ENCODE measurements at places on chromosomes 7 and 10.
A peak's percentile ranks its signal among the peaks of the same experiment; 100 is the strongest.

- DNase-seq: no peak
Observed at GRCh38 chr7:11212816-11213215, 239.1 kb downstream of the PHF14 start.

GRCh38 chr10:113261161-113261560 lies 291.7 kb upstream of the HABP2 start:
- no peak for DNase-seq

DNA sequence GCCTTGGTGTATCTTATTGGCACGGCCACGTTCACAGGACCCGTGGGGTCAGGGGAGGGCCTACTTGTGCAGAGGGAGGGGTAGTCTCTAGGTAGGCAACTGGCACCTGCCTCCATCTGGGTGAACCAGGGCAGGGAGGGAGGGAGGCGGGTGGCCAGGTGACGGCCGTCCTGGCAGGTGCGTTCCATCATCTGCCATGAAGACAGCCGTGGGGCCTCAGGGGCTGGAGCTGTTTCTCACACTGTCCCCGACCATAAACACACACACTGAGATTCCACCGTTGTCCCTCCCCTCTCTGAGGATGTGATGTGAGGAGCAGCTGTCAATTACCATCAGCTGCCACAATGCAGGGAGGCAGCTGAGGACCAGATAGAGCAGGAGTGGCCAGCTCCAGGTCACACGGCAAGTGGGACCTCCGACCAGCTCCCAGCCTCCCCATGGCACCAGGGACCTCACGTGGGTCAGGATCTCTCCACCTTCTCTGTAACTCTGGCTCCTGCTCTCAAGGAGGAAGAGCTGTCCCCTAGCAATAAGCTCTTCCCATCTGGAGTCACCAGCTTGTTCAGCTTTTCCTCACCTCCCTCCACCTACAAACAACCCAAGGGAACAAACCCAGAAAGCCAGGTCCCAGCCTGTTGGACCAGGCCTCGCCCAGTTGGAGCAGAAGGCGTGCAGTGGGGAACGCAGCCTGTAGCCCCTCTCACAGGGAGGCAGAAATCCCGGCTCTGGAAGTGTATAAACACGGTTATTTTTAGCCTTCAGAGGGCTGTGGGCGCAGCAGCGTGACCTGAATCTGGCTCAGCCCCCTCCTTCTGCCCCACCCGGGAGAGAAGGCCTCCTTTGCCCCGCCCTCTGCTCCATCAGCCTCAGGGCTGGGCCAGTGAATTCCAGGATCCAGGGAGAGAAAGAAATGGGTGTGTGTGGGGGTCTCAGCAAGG lies 33.1 kb downstream of the ZMIZ1 start:
- DNase-seq: no peak

- no peak for DNase-seq
Observed at GRCh38 chr7:150820148-150820547, 19.6 kb downstream of the TMEM176A start.

GRCh38 chr7:108468246-108468645 lies 12.0 kb upstream of the NRCAM start:
- DNase-seq: no peak

- DNase-seq: no peak
Observed at GRCh38 chr7:620056-620455, 100.4 kb upstream of the PDGFA start.

DNA sequence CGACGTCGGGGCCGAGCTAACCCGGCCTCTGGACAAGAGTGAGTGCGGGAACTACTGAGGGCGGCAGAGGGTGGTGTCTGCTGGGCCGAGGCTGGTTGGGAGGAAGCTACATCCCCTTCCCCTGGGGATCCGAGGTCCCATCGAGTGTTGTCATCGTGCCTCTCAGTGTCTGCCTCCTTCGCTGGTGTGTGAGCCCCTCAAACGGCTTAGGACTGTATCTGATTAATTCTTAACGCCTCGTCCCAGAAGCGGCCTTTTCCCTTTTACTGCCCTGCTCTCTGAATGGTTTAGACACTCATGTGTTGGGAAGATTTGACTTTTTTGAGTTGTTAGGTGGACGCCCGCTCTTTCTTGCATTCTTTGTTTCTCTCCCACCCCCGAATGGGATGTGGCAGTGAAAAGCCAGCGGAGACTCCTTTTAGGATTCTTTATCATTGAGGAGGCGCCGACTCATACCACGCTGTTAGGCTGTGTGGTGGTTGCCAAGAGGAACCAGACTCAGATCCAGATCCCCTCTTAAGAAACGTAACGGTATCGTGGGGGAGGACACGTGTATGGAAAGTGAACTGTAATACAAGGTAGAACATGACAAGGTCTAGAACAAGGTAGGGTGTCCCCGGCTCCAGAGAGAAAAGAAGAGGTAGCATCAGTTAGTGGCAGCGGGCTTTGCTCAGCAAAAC lies 631 bp downstream of the SUPV3L1 start:
- no peak for DNase-seq

DNA sequence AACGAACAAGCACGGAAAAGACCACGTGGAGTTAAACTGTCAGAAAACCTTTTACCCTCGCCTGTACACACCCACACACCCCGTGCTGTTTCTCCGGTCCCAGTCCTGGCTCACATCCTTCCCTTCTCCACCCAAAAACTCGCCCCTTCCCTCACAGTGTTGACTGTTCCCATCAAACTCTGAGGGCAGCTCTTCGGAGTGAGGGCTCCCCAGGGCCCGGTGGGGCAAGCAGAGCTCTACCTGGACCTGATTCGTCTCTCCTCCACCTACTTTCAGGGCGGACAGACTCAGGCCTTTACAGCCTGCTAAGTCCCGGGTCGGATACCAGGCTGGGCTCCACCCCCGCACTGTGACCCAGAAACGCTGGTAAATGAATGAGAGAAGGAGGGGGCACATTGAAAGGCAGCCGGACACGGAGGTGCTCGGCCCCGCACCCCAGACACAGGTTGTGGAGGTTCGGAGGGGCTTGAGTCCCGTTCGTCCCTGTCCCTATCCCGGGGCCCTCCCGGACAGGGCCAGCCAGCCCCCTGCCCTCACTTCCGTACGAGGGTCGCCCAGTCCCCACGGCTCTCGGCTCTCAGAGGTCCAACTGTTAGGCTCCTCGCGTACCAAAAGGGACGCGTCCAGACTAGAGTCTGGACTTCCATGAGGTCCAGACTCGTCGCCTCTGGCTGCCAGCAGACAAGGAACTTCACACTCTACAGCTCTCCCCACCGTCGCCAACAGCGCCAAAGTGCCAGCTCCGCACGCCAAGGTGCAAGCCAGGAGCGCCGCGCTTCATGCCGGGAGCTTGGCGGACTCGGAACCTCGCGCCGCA lies 31.7 kb upstream of the ASL start:
- peak; percentile 51 for DNase-seq

GRCh38 chr7:150368884-150369747 lies 494 bp downstream of the REPIN1 start:
- no peak for DNase-seq

DNA sequence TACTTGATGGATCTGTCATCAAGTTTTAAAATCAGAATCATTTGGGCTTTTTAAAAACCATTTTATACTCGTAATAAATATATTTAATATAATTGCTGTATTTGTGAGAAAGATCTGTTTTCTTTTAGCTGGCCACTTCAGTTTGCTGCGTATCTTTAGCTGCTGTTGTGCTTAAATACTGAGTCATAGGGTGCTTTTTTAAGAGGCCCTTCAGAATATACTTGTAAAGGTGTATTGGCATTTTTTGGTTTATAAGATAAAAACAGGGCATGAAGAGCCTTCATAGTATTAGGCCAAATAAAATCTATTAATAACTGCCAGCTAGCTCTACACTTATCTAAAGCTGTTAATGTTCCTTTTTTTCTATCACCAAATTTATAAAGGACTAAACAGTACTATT lies 43.8 kb downstream of the STK17A start:
- no peak for DNase-seq

- peak; percentile 44 for DNase-seq
Observed at GRCh38 chr7:135320268-135320667, 86.6 kb downstream of the STRA8 start.

- DNase-seq: no peak
Observed at GRCh38 chr7:91313113-91313512, 48.9 kb downstream of the FZD1 start.

- no peak for DNase-seq
Observed at GRCh38 chr7:80273327-80273726, 138.7 kb downstream of the GNAI1 start.

DNA sequence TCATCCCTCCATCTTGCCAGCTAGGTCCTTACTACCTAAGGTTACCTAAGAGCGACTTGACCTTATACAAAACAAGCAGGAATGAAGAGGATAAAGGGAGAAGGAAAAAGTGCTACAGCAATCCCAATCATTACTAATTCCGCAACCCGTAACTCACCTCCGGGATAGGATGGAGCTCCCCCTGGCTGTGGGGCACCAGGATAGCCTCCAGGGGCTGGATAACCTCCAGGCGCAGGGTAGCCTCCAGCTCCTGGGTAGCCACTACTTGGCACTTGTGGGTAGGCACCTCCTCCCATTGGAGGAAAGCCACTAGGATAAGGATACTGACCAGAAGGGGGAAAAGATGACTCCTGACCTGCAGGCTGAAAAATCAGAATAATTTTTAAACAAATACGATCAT lies 15.8 kb downstream of the ANXA7 start:
- DNase-seq: no peak

DNA sequence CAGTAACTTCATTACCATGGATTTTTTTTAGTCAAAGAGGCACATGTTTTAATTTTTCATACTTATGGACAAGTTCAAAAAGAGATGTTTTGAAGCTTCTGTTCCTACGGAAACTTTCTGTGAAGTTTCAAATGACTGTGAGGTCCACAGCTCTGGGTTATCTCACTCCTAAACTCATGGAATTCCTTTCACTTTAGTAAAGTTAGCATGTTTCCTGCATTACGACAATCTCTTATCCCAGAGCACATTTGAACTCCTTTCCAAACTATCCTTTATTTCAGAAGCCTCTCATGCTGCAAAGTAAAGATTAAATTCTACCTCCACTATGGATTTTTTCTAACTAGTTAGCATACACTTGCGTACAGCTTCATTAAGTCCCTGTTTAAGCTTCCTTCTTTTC lies 15.3 kb upstream of the ADD3 start:
- no peak for DNase-seq

DNA sequence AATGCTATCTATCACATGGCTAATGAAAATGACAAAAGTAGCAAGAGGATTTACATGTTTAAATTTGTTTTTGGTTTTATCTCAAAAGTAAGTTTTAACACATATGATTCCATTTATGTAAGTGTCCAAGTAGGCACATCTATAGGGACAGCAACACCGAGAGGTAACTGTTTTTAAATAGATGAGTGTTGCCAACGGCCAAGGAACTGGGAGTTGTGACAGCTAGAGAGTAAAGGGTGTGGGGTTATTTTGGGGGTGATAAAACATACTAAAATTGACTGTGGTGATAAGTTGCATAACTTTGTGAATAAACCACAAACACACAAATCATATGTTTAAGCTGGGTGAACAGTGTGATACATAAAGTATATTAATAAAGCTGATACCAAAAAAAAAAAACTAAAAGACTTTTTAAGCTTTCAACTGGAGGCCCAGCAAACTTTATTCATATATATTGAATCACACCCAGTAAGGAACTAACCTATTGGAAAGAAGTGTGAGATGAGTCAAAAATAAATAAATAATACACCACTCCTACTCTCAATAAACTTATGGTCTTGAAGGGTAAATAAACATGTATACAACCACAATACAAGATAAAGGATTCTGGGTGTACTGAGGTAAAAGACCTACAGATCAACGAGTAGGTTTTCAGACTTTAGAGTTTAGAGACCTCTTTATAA lies 33.0 kb downstream of the LRRC72 start:
- no peak for DNase-seq

GRCh38 chr10:124157271-124157681 lies 63.9 kb upstream of the CHST15 start:
- DNase-seq: no peak

DNA sequence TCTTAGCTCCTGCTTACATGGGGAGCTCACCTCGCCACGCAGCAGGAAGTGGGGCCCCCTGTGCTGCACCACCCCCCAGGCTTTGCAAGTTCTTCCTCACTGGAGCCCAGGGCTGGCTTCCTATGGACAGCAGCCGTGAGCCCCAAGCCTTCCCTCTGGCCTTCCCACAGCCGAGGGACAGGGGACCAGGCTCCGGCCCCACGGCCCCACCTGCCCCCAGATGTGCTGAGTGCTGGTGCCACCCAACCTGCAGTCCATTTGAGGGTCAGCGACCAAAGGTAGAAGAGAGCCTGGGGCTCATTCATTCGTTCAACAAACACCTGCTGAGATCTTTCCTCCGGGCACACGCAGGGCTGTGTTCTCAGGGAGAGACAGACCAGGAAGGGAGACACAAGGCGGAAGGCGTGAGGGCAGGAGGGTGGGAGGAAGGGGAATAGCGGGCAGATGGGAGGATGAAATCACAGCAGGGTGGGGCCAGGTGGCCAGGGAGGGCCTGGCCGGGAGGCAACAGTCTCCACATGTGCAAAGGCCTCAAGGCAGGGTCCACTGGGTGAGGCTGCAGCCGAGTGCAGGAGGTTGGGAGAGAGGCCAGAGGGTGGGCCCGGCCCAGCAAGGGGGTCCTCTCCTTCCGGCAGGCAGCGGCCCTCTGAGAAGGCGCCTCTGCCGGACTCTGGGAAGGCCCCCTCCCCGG lies 100.1 kb downstream of the FOXL3 start:
- peak; percentile 5 for DNase-seq

GRCh38 chr10:56537984-56538383 lies 176.9 kb upstream of the ZWINT start:
- DNase-seq: no peak

GRCh38 chr7:50317697-50318669 lies 13.5 kb downstream of the IKZF1 start:
- no peak for DNase-seq

DNA sequence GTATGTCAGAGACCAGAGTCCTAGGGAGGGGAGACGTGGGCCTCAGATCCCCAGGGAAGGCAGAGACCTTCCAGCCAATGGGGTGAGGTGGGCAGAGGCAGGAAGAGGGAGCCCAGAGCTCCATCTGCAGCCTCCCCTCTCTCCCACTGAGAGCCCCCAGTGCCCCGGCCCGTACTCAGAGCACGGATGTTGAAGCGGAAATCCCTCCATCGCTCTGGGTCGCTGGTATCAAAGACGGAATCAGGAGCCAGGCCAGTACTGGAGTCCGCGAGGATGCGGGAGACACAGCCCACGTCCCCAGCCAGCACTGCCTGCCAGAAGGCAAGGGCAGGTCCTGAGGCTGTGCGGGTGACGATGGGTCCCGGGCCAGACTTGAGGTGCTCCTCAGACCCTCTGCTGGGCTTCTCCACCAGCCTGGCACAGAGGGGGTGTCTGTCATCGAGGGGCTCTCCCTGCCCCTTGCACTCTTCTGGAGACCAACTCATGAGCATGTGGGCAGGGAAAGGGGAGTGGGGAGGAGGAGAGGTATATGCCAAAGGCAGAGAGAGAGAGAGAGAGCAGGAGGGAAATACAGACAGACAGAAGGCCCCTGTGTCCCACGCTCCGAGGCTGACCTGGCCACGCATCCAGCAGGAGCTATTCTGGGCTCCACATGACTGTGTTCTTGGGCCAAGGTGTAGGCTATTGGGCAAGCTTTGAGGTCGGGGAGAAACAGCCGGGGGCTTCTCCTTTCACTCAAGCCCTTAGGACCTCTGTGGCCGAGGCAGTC lies at the start of gene ASB10:
ASB10 (minus strand) TSS at position 611 of the 769 bp plus-strand sequence; CDS start at position 491, 120 bp downstream.
- DNase-seq: no peak
